Stimulated activated CD4-positive, alpha-beta T cell treated with anti-CD3 and anti-CD28 coated beads, Interleukin-1b, Interleukin-23, amount 100 ng/mL, for 48 hours (primary cell): ENCODE measurements at places on chromosomes 16 and 17.

GRCh38 chr16:83685615-83686165 lies 122.1 kb upstream of the HSBP1 start:
- DNase-seq: no peak

DNA sequence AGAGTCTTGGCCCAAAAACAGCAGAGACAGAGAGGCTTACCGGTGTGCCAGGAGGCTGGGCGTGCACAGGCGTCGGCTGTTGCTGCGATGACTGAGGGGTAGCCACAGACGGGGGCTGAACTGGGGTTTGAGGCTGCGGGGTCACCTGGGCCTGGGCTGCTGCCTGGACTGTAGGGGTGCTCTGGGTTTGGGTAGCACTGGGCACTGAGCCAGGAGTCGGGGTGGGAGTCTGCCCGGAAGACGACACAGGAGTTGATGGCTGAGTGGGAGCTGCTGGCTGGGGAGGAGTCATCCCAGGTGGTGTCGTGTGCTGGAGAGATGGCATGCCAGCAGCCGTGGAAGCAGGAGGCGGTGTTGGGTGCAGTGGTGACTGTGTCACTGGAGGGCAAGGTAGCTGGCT lies 53.2 kb upstream of the TRAP1 start:
- no peak for DNase-seq

DNA sequence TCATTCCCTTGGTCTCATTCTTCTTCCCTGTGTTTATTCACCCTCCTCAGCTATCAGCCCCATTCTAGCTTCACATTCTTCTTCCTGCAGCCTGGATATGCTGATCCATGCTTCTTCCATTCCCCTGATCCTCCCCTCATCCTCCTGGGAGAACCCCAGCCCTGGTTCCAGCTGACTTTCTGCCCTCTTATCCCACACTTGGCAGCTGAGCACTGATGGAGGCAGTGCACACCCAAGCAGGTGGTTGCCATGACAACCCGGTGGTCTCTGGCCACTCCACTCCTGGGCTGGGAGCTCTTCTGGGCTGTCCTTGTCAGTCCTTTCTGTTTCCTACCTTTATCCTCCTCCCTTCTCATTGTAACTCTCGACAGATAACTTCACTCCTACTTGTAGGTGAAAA lies 16.7 kb upstream of the TUBG2 start:
- DNase-seq: no peak

- DNase-seq: no peak
Observed at GRCh38 chr17:37493249-37494027, 3.7 kb downstream of the DUSP14 start.

GRCh38 chr16:4017807-4018206 lies 98.4 kb downstream of the ADCY9 start:
- no peak for DNase-seq

DNA sequence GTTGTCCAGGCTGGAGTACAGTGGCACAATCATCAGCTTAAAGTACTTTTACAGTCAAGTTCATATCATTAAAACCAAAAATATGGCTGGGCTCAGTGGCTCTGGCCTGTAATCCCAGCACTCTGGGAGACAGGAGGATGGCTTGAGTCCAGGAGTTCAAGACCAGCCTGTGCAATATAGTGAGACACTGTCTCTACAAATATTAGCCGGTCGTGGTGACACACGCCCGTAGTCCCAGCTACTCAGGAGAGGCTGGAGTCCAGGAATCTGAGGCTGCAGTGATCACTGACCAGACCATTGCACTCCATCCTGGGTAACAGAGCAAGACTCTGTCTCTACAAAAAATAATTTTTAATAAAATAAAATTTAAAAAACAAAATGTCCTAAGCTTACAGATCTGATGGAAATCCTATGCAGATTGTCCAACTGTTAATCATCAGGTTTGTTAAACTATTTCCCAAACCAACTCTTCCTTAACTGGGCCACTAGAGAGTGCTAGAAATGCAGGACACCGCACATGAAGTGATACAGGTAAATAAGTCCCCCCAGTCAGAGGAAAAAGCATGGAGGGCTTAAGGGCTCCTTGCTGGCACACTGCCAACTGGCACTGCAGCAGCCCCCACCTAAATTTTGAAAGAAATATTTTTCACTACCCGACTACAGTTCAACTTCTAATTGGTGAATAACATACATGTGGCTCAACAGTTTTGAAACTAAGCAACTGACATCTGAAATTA lies 2.8 kb downstream of the USP22 start:
- DNase-seq: peak; percentile 25

DNA sequence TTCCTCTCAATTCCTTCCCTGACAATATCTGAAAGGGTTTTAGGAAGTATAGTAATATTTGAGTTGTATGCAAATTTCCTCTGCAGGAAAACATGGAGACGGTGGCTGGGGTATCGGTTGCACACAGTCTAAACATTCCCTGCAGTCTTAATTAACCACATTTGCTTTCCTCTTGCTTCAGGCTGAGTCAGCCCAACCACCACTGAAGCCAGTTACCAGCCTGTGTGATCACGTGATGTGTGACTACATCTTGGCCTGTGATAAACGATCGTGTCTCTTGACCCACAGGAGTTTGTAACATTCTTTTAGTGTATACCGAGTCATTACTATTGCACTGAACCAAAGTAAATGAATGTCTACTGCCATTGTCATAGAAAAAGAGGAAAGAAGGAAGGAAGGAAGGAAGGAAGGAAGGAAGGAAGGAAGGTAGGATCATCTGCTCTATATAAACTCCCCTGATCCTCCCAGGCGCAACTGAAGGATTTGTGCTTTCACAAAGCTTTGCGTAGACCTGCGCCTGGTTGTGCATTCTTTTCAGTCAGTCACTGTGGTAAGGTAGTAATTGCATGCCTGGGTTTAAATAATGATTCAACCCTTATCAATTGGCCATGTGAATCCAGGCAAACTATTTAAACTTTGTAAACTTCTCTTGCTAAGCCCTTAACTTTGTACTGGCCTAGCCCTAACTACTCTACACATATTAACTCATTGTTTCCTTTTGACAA lies 280.6 kb upstream of the SALL1 start:
- DNase-seq: no peak

DNA sequence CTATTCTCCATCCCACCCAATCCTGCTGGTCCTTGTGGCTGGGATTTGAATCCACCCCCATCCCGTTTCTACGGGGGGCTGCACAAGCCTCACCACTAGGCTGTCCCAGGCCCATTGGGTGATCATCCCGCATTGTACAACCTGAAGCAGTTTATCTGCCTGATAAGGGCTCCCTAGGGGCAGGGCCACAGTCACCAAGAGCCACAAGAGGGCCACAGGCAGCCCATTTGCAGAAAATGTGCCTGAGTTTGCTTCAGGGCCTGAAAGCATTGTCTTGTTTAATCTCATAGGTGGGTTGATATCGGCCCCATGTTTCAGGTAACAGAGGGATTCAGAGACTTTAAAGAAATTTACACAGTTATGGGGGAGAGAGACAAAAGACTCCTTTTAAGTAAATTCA lies 245.0 kb downstream of the CPPED1 start:
- DNase-seq: no peak

DNA sequence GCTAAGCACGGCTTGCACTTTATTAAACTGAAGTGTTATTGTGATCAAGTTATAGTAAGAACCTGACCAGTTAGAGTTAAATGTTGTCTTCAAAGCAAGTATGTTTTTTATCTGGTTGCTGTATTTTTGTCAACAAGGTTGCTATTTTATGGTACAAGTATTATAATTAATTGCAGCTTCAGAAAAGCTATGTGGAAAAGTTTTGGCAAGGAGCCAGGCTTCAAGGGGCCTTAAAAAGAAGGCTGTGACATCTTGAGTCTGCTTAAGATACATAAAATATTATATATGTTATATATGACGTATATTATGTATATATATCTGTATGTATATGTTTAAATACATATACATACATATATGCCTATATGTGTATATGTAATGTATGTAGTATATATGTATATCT lies 1461.2 kb upstream of the CDH8 start:
- no peak for DNase-seq

- DNase-seq: no peak
Observed at GRCh38 chr17:75874323-75875181, 3.8 kb downstream of the TRIM47 start.

- no peak for DNase-seq
Observed at GRCh38 chr16:50354629-50355456, 13.9 kb downstream of the BRD7 start.

DNA sequence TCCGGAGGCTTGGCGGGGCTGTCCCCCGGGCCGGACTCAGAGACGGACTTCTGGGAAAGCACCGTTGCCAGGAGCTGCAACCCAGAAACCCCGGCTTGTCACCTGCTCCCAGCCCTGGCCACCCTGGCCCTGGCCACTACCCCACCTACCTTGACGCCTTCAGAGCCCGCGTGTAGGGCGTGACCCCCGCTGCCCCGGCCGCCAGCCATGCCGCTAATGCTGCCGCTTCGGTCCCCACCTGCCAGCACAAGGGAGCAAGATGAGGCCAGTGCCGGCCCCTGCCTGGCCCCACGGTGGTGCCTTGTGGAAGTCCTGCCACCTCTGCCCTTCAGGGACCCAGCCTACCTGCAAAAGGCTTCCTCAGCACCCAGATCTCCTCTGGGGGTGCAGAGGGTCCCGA lies 11.4 kb downstream of the CASKIN1 start:
- DNase-seq: no peak

GRCh38 chr17:10842658-10843057 lies 4.8 kb upstream of the PIRT start:
- no peak for DNase-seq

DNA sequence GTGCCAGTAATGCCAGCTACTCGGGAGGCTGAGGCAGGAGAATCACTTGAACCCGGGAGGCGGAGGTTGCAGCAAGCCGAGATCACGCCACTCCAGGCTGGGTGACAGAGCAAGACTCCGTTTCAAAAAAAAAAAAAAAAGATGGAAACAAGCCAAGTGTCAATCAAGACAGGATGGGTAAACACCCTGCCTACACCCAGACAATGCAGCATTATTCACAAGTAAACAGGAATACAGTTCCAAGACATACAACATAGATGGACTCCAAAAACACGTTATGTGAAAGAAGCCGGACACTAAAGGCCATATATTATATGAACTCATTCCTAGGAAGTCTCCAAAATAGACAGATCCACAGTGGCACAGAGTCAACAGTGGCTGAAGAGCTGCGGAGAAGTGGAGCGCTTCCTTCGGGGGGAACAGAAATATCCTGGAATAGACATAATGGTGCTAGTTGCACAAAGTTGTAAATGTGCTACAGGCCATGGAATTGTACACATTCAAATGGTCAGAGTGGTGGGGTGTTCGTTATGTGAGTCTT lies 33.9 kb downstream of the ANKRD11 start:
- DNase-seq: no peak

- no peak for DNase-seq
Observed at GRCh38 chr17:39195568-39196160, 1.8 kb downstream of the CACNB1 start.

GRCh38 chr16:4940719-4941118 lies 3.8 kb upstream of the PPL start:
- DNase-seq: no peak

DNA sequence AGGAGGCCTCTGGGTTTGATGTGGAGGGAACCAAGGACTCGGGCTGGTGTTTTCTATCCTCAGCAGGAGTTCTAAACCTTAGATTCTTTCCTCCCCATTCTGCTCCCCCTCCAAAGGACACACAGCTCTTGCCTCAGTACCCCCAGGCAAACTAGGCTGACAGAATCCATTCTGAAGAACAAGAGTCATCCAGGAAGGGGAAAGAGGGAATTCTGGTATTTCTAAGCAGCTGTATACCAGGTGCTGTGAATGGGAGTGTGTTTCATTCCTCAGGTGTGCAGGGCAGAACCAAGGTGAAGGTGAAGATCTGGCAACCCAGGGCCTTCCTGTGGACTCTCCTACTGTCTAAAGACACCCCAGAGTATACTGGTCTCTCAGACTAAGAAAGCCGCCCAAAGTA lies 4.1 kb downstream of the INPP5K start:
- no peak for DNase-seq

DNA sequence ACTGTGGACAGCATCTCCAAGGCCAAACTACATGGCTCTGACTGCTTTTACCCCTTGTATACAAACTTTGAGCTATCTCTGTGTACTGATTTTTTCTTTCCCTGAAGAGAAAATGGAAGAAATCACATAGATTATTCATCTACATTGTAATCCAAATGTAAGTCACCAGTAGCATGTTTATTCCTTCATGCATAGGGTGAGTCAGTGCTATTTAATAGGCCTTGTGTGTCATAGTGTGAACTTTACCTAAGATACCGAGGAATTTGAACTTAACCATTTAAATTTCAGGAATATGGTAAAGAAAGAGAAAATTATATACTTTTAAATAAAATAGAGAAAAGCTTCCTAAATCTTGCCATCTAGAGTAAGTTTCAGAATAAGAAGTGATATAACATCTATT lies 16.5 kb downstream of the PHKB start:
- DNase-seq: no peak

GRCh38 chr17:17354560-17355349 lies 51.6 kb downstream of the NT5M start:
- DNase-seq: peak; percentile 75

- no peak for DNase-seq
Observed at GRCh38 chr17:72829883-72830282, 262.6 kb downstream of the SLC39A11 start.

GRCh38 chr17:65888649-65889048 lies 303.3 kb downstream of the CEP112 start:
- no peak for DNase-seq

DNA sequence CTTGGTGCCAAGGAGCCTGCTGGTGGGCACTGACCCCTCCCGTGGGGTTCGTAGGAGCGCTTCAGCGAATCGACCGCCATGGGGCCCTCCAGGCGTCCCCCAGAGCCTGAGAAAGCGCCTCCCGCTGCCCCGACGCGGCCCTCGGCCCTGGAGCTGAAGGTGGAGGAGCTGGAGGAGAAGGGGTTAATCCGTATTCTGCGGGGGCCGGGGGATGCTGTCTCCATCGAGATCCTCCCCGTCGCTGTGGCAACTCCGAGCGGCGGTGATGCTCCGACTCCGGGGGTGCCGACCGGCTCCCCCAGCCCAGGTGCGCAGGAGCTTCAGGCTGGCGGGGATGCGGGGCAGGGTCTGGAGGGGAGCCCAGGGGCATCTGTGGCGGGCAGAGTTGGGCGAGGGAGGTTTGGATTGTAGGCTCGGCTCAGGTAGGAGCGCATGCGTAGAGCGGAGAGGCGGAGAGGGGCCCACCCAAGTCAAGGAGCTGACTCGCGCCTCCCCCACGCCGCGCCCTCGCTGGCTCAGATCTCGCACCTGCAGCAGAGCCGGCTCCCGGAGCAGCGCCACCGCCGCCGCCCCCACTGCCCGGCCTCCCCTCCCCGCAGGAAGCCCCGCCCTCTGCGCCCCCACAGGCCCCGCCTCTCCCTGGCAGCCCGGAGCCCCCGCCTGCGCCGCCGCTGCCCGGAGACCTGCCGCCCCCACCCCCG lies 19.8 kb downstream of the FMNL1 start:
- no peak for DNase-seq
